HT-29 (cell line): ENCODE measurements at places on chromosomes 4 and X.

- no peak for DNase-seq
Measured at GRCh38 chr4:73847526-73848182, 5.4 kb upstream of the PF4V1 start.

DNA sequence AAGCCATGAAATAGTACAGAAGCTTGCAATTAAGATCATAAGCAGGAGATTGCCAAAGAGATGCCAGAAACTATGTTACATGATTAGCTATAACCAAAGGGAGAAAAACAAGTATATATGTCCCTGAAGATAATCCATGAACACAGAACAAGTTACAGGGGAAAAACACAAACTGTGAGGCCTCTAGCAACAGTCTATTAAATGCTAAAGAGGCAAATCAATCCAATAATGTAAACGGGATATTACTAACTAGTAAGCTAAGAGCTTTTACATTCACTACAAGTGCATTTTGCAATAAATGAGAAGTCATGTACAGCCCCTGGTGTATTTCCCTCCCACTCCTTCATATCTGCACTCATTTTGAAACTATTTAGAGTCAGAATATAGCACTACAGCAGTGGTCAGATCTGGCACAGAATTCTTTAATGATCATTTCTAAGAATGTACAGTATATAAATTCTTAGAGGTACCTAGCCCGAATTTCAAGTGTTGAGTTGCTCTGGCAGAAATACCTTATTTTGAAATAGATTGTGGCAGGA lies 449.8 kb upstream of the SMIM31 start:
- no peak for DNase-seq

DNA sequence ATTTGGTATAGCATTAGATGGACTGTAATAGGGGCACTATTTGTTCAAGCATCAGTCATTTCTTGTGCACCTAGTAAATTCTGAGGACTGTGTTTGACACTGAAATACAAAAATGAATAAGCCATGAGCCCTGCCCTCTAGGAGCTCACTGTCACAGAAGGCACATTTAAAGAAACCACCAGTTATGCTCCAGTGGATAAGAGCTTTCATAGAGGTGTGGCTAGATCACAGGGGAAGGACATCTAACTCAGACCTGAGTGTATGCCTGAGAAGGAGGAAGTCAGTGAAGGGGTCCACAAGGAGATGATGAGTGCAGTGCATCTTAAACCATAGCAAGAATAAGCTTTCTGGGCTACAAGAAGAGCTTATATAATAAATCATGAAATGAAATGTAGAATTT lies 40.1 kb downstream of the BTC start:
- no peak for DNase-seq

DNA sequence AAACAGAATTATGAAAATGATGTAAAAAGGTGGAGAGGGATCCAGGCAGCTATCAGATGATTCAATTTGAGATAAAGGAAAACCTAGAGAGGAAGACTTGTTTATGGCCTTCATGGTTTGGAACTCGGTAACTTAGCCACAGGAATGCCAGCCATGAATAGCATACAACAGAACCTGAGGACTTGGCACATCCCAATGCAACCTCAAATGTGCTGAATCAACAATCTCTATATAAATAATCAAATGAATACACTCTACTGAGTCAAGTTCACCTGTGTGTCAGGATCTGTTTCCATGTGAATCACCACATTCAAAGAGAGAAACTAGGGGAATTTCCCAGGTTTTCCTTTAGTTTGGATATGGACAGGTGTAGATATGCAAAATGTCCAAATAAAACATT lies 86.9 kb downstream of the MBNL3 start:
- DNase-seq = no peak

- DNase-seq = no peak
Measured at GRCh38 chr4:183436417-183436816, 8.0 kb upstream of the CDKN2AIP start.
